ENCODE measurements at places on chromosomes 3 and 15. TPM values are rescaled to one million over a fixed set of nuclear protein-coding genes. Genes with fewer than 3 reads are reported as not detected.

DNA sequence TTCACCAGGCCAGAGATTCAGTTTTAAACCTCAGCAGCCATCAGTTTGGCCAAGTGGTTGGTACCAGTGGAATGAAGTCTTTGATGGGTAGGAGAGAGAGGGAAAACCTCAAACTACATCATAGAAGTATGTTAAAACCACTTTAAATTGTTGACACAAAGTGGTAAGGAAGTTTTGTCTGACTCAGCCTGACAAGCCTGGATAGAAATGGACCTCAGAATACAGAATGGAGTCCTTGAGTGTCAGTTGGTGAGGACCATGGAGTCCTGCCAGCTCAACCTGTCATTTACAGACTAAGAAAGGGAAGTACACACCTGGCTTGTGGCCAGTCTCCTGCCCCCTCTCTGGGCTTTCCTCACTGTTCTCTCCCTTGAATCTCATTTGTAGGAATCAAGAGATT, 12.1 kb downstream of the EAF1 start:
- no peak for DNase-seq

DNA sequence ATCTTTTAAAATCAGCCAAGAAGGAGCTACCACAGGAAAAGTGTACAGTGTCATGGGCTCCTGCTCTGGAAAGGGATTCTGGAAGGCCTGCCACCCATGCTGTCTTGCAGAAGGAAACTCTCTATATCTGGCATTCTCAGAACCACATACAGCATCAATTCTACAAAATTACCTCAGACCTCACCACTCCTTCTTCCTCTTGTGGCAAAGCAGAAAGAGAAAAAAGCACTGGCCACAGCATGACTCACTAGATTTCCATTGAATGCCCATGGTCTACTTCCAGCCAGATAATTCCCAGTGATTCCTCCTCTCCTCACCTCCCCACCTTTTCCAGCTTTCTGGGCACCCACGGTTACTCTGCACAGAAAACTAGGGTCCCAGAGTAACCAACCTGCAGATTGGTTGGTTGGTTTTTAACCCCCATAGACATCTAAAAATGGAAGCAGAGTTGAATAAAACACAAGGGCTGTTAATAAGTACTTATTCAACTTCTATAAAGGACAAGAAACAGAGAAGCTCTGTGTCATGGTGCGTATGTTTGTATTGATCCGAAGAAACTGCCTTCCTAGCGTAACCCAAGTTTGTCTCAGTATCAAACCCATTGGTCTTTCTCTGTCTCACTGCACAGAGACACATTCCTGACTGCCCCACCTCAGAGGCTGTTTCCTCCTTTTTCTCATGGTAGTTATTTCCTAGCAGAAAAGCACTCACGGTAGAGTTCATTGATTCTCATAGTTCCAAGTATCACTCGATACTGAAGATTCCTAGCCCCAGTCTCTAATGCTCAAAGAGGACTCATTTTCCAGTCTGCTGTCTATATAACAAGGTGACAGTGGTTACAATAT, 67.7 kb downstream of the LDHAL6B start:
- DNase-seq: no peak

GRCh38 chr15:101252836-101253235, 988 bp upstream of the CHSY1 start:
- DNase-seq: no peak

- DNase-seq: peak; percentile 48
Measured at GRCh38 chr3:122697952-122698620, 17.4 kb downstream of the PARP14 start.

GRCh38 chr3:195040094-195040493, 230.9 kb downstream of the XXYLT1 start:
- no peak for DNase-seq

- no peak for DNase-seq
Measured at GRCh38 chr15:33729653-33730052, 238.6 kb upstream of the CHRM5 start.

DNA sequence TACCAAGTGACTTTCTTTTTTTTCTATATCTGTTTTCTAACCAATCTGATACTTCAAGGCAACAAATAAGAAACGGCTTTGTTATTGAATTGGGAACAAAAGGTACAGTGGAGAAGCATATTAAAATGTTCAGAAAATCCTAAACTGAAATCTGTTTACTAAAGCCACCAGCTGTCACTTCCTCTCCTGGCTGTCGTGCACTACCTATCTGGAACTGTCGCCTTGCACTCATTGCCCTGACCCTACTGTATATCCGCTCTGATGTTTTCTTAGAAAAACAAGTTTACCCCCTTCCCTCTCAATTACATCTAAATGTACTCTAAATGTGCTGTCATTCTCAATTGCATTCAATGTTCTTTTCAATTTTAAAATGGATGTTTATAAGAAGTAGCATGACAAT, 439.8 kb upstream of the ARRDC4 start:
- no peak for DNase-seq

GRCh38 chr3:32667072-32667582, 17.9 kb upstream of the CNOT10 start:
- DNase-seq: no peak

DNA sequence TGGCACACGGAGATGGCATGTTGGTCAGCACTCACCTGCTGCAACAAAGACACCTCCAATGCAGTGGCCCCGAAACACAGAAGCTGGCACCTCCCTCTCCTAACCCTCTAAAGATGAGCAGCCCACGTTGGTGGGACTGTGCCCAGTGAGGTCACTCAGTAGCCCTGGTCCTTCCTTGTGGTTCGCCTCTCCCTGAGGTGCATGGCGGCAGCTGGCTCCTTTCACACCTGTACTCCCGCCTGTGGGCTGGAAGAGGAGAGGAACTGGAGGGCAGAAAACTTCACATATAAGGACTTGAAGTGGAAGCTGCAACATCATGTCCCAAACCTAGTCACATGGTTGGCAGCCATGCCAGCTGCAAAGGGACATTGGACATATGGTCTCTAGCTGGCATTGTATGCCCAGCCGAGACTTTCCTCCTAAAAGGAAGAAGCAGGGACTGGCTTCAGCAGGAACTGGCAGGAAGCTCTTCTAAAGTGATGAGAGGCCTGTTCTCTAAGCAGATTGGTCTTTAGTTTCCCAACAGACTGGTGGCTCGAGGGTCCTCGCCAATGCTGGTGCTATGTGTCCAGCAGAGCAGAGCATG, 10.8 kb upstream of the C3orf22 start:
- DNase-seq: no peak

DNA sequence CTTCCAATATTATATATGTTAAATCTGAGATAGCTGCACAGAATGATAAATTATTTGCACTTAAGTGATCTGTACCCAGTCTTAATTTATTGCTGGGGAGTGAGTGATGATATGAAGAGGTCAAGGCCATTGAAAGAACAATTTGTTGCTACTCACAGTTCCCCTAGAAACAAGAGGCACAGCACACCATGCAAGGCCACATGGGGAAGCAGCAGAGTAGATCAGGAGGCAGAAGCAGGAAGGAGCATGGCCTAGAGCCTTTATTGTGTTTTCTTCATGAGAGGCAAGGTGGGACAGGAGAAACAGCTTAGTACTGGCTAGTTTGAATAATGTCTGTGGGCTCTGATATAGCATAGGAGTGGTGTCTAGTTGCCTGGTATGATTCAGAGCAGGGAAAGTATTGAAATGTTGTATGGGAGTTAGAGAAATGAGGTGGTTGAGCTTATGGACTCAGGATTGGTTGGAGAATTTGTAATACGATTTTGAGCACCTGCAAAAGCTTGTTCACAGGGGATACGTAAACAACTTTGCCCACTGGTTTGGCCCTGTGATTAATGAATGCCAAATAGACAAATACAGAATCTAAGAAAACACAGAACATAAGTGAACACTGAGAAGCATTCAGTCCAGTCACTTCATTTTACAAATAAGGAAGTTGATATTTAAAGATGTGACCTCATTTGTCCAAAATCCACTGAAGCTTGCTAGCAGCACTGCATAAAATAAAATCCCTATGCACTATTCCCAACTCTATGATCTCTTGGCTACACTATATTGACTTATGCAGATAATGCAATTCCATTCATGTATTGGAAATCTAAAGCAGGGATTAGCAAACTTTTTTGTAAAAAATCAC, 71.7 kb downstream of the TMCO5A start:
- DNase-seq: no peak

DNA sequence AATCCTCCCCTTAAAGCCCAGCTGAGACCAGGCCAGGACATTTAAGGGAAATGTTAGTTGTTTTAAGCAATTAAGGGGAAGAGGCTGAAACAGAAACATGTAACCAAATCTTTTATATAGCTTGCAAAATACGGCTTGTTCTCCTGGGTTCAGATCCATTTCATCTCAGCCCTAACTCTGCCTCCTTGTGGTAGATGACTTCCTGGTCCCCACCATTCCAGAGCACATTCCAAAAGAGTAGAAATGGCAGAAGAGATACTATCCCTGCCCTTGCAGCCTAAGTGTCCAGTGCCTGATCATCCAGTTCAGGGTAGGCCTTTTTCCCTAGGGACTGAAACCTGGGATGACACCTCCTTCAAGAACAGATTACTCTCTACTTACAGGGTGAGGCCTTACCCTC, 266.2 kb upstream of the VEPH1 start:
- no peak for DNase-seq

DNA sequence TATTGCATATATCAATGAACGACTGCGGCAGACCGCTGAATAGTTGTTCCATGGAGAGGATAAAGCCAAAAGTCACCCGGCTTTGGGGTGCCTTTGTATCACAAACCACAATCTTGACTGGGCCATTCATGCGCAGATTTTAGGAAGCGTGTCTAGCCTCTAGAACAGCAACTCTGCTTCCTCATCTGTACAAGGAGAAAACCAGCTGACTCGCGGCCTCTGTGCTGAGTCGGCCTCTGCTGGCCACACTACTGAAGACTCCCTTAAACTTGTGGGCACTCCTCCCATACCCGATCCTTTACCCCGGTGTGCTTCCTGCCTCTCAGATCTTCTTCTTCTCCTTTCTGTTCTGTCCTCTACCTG, 872 bp downstream of the DLEC1 start:
- DNase-seq: peak; percentile 35

DNA sequence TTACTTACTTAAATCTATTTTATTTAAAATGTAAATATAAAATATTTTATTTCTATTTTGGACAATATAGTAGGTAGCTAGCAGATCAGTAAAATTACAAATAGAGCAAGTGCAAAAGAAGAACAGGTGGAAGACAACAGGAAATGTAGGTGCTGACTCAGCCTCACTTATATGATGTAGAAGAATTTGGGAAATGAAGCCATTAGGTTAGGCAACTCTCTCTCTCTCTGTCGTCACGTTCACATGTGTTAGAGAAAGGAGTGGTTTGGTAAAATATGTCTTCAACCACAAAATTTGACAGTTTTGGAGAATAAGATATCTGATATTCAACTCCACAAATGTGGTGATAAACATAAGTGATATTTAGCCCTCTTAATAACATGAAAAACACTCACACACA, 532.5 kb upstream of the KCNMB2 start:
- DNase-seq: no peak

DNA sequence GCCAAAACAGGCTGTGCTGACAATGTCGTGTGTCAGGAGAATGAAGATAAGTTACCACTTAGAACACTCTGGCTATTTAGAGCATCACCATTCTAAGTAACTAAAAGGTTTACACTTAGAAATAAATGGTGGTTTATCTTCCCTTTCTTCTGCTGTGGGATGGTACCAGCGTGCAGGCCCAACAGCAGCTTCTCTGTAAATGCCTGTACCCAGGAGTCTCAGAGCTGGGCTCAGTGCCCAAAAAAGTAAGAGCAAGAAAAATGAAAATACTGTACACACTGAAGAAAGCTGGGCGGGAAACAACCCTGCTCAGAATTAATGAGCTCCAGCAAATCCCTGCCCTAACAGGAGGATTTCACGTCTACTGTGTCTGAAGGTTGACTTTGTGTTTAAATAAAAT, 206.5 kb downstream of the MFSD1 start:
- DNase-seq: no peak

GRCh38 chr3:135125171-135125801, 330.2 kb downstream of the EPHB1 start:
- DNase-seq: no peak

DNA sequence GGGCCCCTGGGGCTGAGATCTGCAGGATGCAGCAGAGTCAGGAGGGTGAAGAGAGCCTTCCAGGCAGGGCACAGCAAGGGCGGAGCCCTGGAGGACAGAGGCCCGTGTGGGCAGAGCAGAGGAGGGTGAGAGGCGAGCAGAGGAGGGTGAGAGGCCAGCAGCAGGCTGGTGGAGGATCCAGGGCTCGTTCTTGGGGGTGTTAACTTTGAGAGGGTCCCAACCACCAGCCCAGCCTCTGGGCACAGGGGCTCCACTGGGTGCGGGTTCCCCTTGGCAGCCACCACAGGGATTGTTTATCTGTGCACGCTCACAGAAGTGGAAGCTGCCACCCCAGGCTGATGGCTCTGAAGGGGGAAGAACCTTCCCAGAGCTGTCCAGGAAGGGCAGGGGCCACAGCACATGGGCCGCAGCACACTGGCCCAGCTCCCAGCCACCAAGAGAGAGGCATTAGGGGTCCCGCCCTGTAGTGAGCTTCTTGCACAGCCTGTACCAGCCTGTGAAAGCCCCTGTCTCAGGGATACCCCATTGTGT, 9.3 kb upstream of the PLXND1 start:
- DNase-seq: no peak

- DNase-seq: no peak
Measured at GRCh38 chr15:101193806-101194545, 57.9 kb downstream of the CHSY1 start.

DNA sequence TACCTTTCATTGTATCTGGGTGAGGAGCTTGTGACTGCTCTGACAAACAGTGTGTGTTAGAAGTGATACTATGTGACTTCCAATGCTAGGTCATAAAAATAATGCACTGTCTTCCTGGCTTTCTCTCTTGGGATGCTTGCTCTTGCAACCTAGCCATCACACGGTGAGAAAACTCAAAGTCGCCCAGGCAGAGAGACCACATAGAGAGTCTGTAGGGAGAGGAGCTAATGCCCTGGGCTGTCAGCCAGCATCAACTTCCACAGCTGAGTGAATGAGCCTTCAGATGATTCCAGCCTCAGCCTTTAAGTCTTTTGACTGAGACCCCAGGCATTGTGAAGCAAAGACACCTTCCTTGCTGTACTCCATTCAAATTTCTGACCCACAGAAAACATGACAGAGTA, 220.6 kb upstream of the SGO1 start:
- DNase-seq: no peak

The GNAT1 gene
- total RNA-seq: not detected

The GOLGA6L10 gene
- total RNA-seq: 1.4 TPM

The GPR27 gene
- not detected for total RNA-seq

The CLDN11 gene
- total RNA-seq: 0.51 TPM

The SST gene
- not detected for total RNA-seq

The PIERCE2 gene
- total RNA-seq: 0.55 TPM

The ESYT3 gene
- not detected for total RNA-seq

The AADAC gene
- not detected for total RNA-seq

The FBXO40 gene
- not detected for total RNA-seq

The ADAMTSL3 gene
- total RNA-seq: not detected

The PYGO1 gene
- total RNA-seq: 0.02 TPM

The EAF2 gene
- 43.3 TPM for total RNA-seq

The DCP1A gene
- 35.1 TPM for total RNA-seq

The LYZL4 gene
- total RNA-seq: not detected

The UMPS gene
- 31.6 TPM for total RNA-seq

The SPTSSB gene
- total RNA-seq: not detected
